ENCODE measurements at places on chromosomes 3 and 15.
A peak's percentile ranks its signal among the peaks of the same experiment; 100 is the strongest.

DNA sequence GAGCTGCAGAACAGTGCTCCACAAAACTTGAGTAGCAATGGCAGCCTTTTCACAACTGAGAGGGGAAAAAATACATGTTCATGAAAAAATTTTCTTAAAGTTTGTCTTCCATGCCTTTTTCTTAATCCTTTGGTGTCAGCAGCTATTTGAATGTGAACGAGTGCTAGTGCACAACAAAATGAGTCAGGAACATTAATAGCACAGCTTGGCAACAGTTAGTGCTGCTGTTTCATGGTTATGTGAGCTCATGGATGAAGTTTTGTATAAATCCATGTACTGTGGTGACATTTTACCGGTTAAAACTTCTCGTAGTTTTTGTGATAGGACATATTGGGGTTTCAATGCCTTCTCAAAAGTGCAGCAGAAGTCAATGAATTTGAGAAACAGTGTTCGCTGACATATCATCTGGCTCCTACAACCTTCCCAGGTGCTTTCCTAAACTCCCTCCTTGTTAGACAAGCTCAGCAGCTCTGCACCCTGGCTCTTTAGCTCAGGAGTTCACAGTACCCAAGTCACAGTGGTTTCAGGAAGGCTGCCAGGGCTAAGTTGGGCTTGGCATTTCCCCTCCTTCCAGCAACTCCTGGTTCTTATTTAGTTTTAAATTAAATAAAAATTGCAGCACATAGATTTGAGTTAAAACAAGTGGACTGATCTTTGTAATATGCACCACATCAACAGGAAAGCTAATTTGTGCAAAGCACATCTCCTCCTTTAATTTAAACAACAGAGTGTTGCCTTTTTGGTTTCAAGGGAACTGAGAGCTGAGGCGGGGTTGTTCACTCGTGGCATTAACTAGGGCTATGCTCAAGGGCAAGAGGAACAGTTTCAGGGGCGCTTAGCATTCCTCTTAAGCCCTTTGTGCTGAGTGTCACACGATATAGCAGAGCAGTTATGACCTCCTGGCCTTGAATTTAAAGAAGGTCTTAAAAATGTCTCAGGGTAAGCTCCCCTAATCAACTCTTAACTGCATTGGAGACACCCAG, 362.8 kb downstream of the CHST2 start:
- no peak for DNase-seq

DNA sequence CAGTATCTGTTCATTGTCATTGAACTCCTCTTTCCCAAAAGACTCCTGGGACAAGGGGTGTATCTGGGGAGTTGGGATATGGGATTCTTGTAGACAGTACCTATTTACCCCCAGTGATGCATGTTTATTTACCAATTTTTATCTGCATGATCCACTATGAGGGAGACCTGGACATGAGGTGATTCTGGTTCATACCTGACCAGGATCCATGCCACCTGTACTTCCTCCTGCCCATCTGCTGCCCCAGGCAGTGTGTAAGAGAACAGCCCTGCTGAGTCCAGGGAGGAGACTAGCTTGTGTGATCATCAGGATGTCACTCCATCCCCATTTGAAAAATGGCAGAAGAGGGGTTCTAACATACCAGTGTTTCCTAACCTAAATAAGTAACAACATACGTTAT, 3.1 kb upstream of the TPRG1 start:
- no peak for DNase-seq

- peak; percentile 81 for DNase-seq
These were observed 961 bp downstream of the HAPLN3 start for GRCh38 chr15:88894348-88894818.

GRCh38 chr3:14156843-14157561, 21.4 kb downstream of the XPC start:
- no peak for DNase-seq

DNA sequence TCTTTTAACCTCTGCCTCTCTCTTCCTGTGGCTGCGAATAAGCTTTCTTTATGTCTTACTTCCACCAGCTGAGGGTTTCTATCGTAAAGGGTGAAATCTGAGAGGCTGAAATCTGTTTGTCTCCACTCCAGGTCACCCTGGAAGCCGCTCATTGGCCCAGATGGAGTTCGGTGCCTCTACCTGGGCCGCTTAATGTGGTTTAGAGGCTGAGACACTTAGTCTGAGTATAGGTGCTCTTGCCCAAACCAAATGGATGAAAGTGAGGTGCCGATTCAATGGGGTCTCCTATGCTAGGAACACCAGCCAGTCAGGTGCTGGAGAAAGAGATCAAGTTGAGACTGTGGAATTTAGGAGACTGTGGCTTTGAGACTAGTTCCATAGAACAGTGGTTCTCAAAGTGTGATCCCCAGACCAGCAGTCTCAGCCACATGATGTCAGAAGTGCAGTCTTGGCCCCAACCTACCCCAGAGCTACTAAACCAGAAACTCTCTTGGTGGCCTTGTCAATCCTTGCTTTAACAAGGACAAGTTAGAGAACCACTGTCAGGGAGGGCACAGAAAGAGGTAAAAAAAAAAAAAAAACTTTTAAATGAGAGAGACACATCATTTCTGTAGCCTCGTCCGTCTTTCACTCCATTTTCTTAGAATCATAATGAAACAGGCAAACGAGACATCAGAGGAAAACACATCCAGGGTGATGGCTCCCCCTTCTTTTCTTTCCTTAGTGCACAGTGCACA, 54.9 kb upstream of the CCR2 start:
- DNase-seq, result peak; percentile 32

GRCh38 chr3:196868297-196868661, 559 bp downstream of the SENP5 start:
- DNase-seq, result peak; percentile 39

DNA sequence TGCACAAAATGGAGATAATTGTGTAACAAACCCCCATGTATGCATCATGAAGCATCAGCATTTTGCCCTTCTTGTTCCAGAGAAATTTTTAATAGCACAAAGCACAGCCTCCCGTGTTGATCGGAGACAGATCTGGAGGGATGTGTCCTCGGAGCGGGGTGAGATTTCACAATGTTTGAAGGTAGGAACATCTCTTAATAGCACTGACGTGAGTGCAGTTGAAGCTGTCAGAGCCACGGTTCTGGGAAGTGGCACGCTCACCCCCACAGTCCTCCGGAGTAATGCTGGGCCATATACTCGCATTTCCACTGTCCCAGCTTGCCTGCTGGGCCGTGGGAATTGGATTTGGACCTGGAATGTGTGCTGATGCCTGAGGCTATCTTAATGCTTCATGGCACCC, 24.1 kb downstream of the ARPP21 start:
- DNase-seq, result no peak

DNA sequence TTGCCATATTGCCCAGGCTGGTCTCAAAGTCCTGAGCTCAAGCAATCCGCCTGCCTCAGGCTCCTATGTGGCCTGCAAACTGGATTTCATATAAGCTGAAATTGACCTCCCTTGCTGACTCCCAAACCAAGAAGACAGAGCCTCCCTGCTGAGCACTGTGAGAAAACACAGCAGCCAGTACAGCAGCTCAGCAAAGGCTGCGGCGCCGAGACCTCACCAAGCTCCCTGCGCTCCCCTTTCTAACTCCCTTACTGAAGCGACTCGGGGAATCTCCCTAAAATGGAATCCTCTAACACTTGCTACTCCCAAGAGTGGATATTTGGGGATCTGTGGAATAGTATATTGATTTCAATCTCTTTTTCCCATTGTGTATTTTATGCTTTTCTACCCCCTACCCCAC, 34.6 kb downstream of the MUC20 start:
- DNase-seq, result no peak
